ENCODE measurements at places on chromosomes 13 and 19. TPM values are rescaled to one million over a fixed set of nuclear protein-coding genes. Genes with fewer than 3 reads are reported as not detected.

DNA sequence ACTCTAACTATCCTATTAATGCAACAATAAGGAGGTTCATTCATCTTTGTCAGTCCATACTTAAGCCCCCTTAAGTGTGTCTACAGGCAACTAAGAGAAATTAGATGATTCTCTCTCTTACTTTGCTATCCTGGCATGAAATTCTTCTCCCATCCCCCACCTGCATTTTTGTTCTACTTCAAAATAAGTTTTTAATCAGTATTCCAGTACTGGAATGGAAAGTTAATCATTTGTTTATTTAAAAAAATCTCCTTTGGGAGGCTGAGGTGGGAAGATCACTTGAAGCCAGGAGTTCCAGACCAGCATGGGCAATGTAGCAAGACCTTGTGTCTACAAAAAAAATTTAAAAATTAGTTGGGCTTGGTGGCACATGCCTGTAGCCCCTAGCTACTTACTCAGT is 222.1 kb downstream of the MZT1 start:
- no peaks in the 10 kb centered on the region for H3K4me1 ChIP-seq
- no peaks in the 10 kb centered on the region for H3K27me3 ChIP-seq
- no peaks in the 10 kb centered on the region for H3K36me3 ChIP-seq
- H3K27ac ChIP-seq = no peak overlapping the region

GRK1 gene
- total RNA-seq = not detected

GRCh38 chr19:11598103-11598483 is 810 bp downstream of the ZNF627 start:
- H3K36me3 ChIP-seq = no peaks in the 10 kb centered on the region
- H3K4me1 ChIP-seq = no peaks in the 10 kb centered on the region
- H3K4me3 ChIP-seq = peak overlapping the region; percentile 77
- peak overlapping the region; percentile 99 for H3K27ac ChIP-seq

- H3K4me3 ChIP-seq = no peak overlapping the region
- no peak overlapping the region for H3K27ac ChIP-seq
- H3K36me3 ChIP-seq = no peaks in the 10 kb centered on the region
- DNase-seq = no peak
- no peaks in the 10 kb centered on the region for H3K27me3 ChIP-seq
Measured at GRCh38 chr13:28120317-28120716, 18.0 kb upstream of the PAN3 start.

DNA sequence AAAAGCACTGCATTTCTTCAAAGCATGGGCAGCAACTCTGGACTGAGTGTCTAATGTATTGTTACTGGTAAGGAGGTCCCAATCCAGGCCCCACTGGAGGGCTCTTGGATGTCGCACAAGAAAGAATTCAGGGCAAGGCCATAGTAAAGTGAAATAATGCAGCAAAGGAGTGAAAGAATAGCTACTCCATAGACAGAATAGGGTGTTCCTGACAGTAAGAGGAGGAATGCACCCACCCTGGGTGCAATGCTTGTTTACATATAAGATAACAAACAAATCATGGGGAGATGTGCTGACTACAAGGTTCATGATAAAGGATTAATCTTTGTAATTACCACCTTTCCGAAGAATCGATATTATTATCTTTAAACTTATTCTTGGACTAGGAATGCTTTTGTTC is 58.8 kb upstream of the ABCC4 start:
- H3K27me3 ChIP-seq = no peaks in the 10 kb centered on the region
- H3K4me1 ChIP-seq = no peaks in the 10 kb centered on the region
- H3K36me3 ChIP-seq = no peaks in the 10 kb centered on the region
- H3K27ac ChIP-seq = no peak overlapping the region
- no peak for DNase-seq

- H3K27ac ChIP-seq = no peak overlapping the region
- H3K4me1 ChIP-seq = no peaks in the 10 kb centered on the region
- DNase-seq = peak; percentile 61
- H3K27me3 ChIP-seq = no peaks in the 10 kb centered on the region
- H3K4me3 ChIP-seq = no peak overlapping the region
- H3K36me3 ChIP-seq = no peaks in the 10 kb centered on the region
Measured at GRCh38 chr13:98033277-98034247, 80.1 kb downstream of the IPO5 start.

DNA sequence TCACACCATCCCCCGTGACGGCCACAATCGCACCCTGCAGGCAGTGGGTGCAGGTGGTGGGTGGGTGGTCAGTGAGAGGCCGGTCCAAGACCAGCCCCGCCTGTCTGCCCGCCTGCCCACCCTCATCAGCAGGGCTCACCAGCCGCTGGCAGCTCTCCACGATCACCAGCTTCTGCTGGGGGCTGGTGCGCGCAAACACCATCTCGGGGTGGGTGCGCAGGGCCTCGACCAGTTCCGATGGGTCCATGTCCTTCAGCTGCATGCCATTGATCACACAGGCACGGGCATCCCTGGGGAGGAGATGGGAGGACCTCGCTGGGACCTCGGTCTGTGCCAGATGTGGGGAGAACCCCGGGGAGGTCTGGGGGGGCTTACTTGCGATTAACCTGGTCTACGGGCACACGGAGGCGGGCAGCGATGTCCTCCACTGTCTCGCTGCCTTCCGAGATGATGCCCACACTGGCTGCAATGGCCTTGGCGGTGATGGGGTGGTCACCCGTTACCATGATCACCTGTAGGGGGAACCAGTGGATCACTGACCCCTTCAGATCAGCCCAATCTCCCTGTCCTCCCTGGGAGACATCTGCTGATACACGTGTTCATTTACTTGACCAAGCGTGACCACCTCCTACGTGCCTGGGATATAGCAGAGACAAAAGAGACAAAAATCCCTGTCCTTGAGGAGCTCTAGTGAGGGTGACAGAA is 8.0 kb downstream of the ATP4A start:
- H3K27me3 ChIP-seq = peaks cover 26% of the 10 kb centered on the region

CD33 gene
- total RNA-seq = not detected

DNA sequence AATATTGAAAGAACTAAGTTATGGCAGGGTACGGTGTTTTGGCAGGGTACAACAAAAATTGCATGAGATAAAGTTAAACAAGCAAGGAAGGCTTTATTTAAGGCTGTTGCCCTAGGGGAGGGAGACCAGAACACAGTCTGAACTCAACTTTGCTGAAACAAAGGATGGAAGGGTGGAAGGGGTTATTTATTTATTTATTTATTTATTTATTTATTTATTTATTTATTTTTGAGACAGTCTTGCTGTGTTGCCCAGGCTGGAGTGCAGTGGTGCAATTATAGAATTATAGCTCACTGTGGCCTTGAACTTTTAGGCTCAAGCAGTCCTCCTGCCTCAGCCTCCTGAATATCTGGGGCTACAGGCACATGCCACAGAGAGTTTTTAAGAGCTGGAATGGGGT is 75.9 kb downstream of the HS6ST3 start:
- H3K27ac ChIP-seq = no peak overlapping the region
- DNase-seq = no peak
- no peaks in the 10 kb centered on the region for H3K27me3 ChIP-seq

DNA sequence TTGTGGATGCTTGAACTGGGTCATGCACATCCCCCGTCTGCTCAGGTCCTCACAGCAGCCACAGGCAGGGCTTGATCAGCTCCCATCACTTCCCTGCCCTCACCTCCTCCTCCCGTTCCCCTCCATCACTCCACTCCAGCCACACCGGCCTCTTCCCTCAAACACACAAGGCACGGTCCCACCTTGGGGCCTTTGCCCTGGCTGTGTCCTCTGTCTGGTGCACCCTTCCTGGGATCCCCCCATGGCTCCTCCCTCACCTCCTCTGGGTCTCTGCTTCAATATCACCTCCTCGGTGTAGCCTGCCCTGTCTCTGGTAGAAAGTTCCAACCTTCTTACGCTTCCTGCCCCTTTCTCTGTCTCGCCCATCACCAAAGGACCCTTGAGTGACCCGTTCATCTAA is 16.0 kb downstream of the GTPBP3 start:
- no peak overlapping the region for H3K27ac ChIP-seq
- H3K27me3 ChIP-seq = peaks cover 3% of the 10 kb centered on the region
- no peak for DNase-seq
- H3K4me1 ChIP-seq = no peaks in the 10 kb centered on the region
- no peaks in the 10 kb centered on the region for H3K36me3 ChIP-seq

DNA sequence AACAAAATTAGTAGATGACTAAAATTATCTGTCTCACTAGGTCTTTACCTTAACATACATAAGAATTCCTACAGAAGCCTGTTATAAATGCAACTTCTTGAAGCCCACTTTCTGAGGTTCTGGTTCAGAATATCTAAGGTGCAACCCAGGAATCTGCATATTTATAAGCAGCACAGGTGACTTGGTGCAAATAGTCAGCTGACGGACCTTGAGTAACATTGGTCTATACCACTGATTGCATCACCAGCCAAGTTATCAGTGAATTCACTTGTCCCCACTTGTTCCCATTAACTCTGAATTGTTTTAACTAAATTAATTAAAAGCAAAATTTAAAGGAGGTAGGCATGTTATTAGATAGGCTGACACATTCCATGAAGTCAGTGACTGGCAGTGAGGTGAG is 109.9 kb downstream of the FRY start:
- no peak for DNase-seq
- H3K27me3 ChIP-seq = no peaks in the 10 kb centered on the region
- no peaks in the 10 kb centered on the region for H3K36me3 ChIP-seq
- H3K4me3 ChIP-seq = no peak overlapping the region
- H3K27ac ChIP-seq = no peak overlapping the region

- H3K4me3 ChIP-seq = no peak overlapping the region
- no peaks in the 10 kb centered on the region for H3K27me3 ChIP-seq
- H3K36me3 ChIP-seq = no peaks in the 10 kb centered on the region
- H3K4me1 ChIP-seq = no peaks in the 10 kb centered on the region
- no peak overlapping the region for H3K27ac ChIP-seq
Measured at GRCh38 chr13:22077205-22077683, 406.4 kb downstream of the FGF9 start.

TEAD2 gene
- 19.2 TPM for total RNA-seq

DNA sequence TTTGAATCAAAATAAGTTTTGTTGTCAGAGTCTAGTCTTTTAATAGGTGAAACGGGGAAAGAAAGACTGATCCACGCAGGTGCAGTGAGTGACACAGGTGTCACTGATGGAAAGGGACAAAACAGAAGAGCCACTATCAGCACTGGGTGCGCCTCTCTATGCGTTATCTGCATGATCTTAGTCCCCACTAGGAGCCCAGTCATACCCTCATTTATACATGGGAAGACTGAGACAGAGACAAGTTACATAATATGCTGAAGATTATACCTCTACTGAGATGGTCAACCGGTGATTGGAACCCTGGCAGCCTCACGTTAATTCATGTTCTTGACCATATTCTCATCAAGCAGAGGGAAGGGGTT is 3.4 kb downstream of the LRCH1 start:
- no peaks in the 10 kb centered on the region for H3K36me3 ChIP-seq
- peaks cover 9% of the 10 kb centered on the region for H3K4me1 ChIP-seq
- H3K4me3 ChIP-seq = no peak overlapping the region
- H3K27ac ChIP-seq = no peak overlapping the region

SIGLEC12 gene
- total RNA-seq = not detected

KLK4 gene
- total RNA-seq = not detected

KIR2DL3 gene
- total RNA-seq = not detected

- no peak overlapping the region for H3K27ac ChIP-seq
- H3K4me1 ChIP-seq = no peaks in the 10 kb centered on the region
- no peaks in the 10 kb centered on the region for H3K36me3 ChIP-seq
- no peak for DNase-seq
- H3K4me3 ChIP-seq = no peak overlapping the region
Measured at GRCh38 chr13:67776151-67776550, 546.0 kb upstream of the PCDH9 start.

ZNF441 gene
- 11.8 TPM for total RNA-seq

SPPL2B gene
- total RNA-seq = 23.8 TPM

DNA sequence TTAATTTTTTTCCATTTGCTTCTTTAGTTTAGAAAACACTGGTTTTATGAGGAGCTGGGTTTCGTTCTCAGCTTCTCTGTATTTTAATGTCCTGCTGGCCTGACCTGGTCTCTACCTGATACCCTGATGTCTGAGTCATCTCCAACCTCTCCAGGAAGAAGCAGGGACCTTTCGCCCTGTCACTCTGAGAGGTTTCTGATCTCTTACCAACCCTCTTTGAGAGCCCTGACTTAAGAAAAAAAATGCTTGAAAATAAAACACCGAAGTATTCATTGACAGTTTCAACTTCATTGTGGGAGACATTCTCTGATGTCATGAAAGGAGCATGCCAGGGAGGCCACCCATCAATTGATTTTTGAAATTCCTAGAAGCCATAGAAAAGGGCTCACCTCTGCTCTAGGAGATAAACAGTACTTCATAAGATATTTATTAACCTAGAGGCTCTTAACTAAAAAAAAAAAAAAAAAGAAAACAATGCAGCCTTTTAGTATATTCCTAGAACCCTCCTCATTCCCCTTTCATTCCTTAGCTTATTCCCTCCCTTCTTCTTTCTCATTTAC is 234.8 kb downstream of the ENOX1 start:
- DNase-seq = no peak
- H3K4me3 ChIP-seq = no peak overlapping the region
- H3K27ac ChIP-seq = no peak overlapping the region

DNA sequence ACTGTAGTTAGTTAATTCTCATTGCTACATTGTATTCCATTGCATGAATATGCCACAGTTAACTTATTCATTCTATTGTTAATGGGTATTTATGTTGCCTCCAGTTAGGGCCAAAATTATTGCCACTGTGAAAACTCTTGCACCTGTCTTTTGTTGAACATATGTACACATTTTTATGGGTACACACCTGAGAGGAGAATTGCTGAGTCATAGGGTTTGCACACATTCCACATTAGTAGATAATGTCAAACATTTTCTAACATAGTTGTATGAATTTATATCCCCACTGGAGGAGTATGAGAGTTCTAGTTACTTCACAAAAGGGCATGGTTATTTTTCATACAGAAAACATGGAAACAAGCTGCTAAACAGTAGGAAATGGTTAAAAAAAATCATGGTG is 338.4 kb downstream of the FOXO1 start:
- H3K27me3 ChIP-seq = no peaks in the 10 kb centered on the region
- no peaks in the 10 kb centered on the region for H3K36me3 ChIP-seq
- H3K27ac ChIP-seq = no peak overlapping the region
- H3K4me3 ChIP-seq = no peak overlapping the region
- H3K4me1 ChIP-seq = no peaks in the 10 kb centered on the region

RNF225 gene
- total RNA-seq = under 0.01 TPM

CD22 gene
- total RNA-seq = 1.2 TPM

DNA sequence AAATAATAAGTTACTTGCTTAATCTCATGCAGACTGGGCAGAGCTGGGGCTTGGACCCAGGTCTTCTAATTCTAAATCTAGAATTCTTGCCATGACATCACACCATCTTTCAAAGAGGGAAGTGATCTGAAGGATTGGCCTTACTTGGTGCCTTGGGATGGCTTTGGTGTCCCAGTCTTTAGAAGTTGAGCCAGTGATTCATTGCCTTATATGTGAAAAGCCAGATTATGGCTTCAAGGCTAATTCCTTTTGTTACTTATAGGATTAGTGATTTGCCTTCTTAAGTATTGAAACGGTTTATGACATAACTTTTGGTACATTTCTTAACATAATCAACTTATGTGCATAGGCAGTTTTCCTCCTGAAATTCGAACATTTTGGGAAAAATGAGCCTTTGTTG is 14.9 kb downstream of the COG3 start:
- H3K4me3 ChIP-seq = no peak overlapping the region
- no peak for DNase-seq
- no peaks in the 10 kb centered on the region for H3K36me3 ChIP-seq
- no peaks in the 10 kb centered on the region for H3K4me1 ChIP-seq

ZNF534 gene
- total RNA-seq = 0.17 TPM

All from fibroblast of lung (primary cell).